Sigmoid colon (tissue), 7 donors: ENCODE measurements at places on chromosomes 3 and 15.

- H3K4me1 ChIP-seq, result no peaks in the 10 kb centered on the region
- no peak overlapping the region for H3K4me3 ChIP-seq
- DNase-seq, result no peak
- no peaks in the 10 kb centered on the region for H3K36me3 ChIP-seq
- H3K27ac ChIP-seq, result peak overlapping the region; percentile 23
Observed at GRCh38 chr15:70202756-70203155, 105.0 kb upstream of the TLE3 start.

GRCh38 chr3:131669600-131669999 lies 166.8 kb upstream of the MRPL3 start:
- no peak for DNase-seq
- H3K36me3 ChIP-seq, result no peaks in the 10 kb centered on the region
- no peak overlapping the region for H3K4me3 ChIP-seq
- no peak overlapping the region for H3K27ac ChIP-seq
- no peaks in the 10 kb centered on the region for H3K27me3 ChIP-seq
- H3K4me1 ChIP-seq, result no peaks in the 10 kb centered on the region

- no peak for DNase-seq
- H3K27me3 ChIP-seq, result no peaks in the 10 kb centered on the region
- no peak overlapping the region for H3K4me3 ChIP-seq
- H3K36me3 ChIP-seq, result no peaks in the 10 kb centered on the region
- peaks cover 24% of the 10 kb centered on the region for H3K4me1 ChIP-seq
- no peak overlapping the region for H3K27ac ChIP-seq
Observed at GRCh38 chr3:101068876-101069606, 75.8 kb upstream of the ABI3BP start.

GRCh38 chr3:63500196-63500595 lies 152.3 kb upstream of the SNTN start:
- no peaks in the 10 kb centered on the region for H3K4me1 ChIP-seq
- DNase-seq, result no peak
- H3K27ac ChIP-seq, result no peak overlapping the region
- H3K36me3 ChIP-seq, result no peaks in the 10 kb centered on the region
- no peak overlapping the region for H3K4me3 ChIP-seq

GRCh38 chr15:89367485-89368451 lies 33.1 kb upstream of the POLG start:
- H3K4me3 ChIP-seq, result no peak overlapping the region
- no peaks in the 10 kb centered on the region for H3K4me1 ChIP-seq
- no peak overlapping the region for H3K27ac ChIP-seq
- peaks cover 100% of the 10 kb centered on the region for H3K27me3 ChIP-seq
- no peaks in the 10 kb centered on the region for H3K36me3 ChIP-seq

GRCh38 chr3:53122933-53123305 lies 7.3 kb downstream of the RFT1 start:
- no peak overlapping the region for H3K27ac ChIP-seq
- no peaks in the 10 kb centered on the region for H3K4me1 ChIP-seq
- peaks cover 64% of the 10 kb centered on the region for H3K36me3 ChIP-seq
- DNase-seq, result no peak
- H3K27me3 ChIP-seq, result no peaks in the 10 kb centered on the region

GRCh38 chr15:34653992-34654391 lies 70.5 kb upstream of the GOLGA8B start:
- no peak overlapping the region for H3K4me3 ChIP-seq
- H3K4me1 ChIP-seq, result no peaks in the 10 kb centered on the region
- H3K27me3 ChIP-seq, result no peaks in the 10 kb centered on the region
- no peaks in the 10 kb centered on the region for H3K36me3 ChIP-seq

- H3K36me3 ChIP-seq, result no peaks in the 10 kb centered on the region
- peak overlapping the region; percentile 99 for H3K27ac ChIP-seq
- peak overlapping the region; percentile 96 for H3K4me3 ChIP-seq
- peak; percentile 100 for DNase-seq
Observed at GRCh38 chr3:120094776-120095225, 554 bp upstream of the GSK3B start.

- no peak overlapping the region for H3K4me3 ChIP-seq
- H3K27me3 ChIP-seq, result no peaks in the 10 kb centered on the region
- H3K4me1 ChIP-seq, result no peaks in the 10 kb centered on the region
Observed at GRCh38 chr15:87672309-87673288, 583.9 kb downstream of the NTRK3 start.

GRCh38 chr3:128987302-128988100 lies 6.4 kb downstream of the CFAP92 start:
- DNase-seq, result no peak
- H3K27me3 ChIP-seq, result no peaks in the 10 kb centered on the region
- no peaks in the 10 kb centered on the region for H3K4me1 ChIP-seq
- H3K36me3 ChIP-seq, result no peaks in the 10 kb centered on the region
- H3K27ac ChIP-seq, result no peak overlapping the region

DNA sequence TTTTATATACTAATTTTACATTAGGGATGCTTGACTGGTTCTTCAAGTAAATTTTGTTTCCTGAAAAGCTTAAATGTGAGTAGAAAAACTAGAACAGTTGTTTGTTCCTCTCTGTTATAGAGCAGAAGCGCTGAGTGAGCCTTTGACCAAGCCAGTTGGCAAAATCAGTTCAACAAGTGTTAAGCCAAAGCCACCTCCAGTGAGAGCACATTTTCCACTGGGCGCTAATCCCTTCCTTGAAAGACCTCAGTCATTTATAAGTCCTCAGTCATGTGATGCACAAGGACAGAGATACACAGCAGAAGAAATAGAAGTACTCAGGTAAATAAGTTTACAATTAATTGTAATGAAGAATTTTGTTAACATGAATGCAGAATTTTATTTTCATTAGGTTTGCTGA lies 14.6 kb downstream of the CAPN7 start:
- H3K36me3 ChIP-seq, result peaks cover 33% of the 10 kb centered on the region
- H3K27ac ChIP-seq, result no peak overlapping the region
- peaks cover 16% of the 10 kb centered on the region for H3K4me1 ChIP-seq
- no peak overlapping the region for H3K4me3 ChIP-seq
- no peak for DNase-seq

GRCh38 chr3:56042326-56042951 lies 425.8 kb downstream of the ERC2 start:
- H3K27ac ChIP-seq, result no peak overlapping the region
- no peak overlapping the region for H3K4me3 ChIP-seq
- DNase-seq, result no peak
- no peaks in the 10 kb centered on the region for H3K27me3 ChIP-seq
- H3K4me1 ChIP-seq, result no peaks in the 10 kb centered on the region
- H3K36me3 ChIP-seq, result no peaks in the 10 kb centered on the region

DNA sequence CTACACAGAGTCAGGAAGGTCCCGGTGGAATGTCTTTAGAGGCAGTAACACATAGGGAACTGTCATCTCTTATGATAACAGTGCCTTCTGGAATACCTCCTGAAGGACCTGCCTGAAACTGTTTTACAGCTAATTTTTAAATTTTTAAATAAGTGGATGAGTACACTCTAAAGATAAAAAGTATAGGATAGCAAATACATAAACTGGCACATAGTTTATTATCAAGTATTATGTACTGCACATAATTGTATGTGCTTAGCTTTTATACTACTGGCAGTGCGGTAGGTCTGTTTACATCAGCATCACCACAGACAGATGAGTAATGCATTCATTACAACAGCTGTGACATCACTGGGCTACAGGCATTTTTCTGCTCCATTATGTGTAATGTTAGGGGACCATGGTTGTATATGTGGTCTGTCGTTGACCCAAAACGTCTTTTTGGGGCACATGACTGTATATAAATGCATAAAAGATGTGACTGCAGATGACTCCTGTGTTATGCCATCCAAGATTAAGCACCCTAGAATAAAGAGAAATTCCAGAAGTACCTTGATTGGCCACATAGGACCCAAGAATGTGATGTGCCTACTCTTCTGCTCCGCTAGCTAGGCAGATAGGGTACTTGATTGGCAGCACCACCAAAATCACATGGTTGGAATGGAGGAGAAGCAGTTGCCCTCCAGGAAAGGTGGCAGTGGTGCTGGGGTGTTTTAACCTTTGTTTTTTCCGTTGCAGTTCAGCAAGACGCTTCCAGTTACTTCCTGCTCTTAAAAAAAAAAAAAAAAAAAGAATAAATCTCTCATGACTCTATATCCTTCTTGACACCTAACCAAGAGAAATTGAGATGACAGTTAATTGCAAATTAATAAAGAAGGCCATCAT lies 3.3 kb downstream of the VPS8 start:
- no peaks in the 10 kb centered on the region for H3K36me3 ChIP-seq
- no peak for DNase-seq
- no peaks in the 10 kb centered on the region for H3K27me3 ChIP-seq
- peaks cover 23% of the 10 kb centered on the region for H3K4me1 ChIP-seq
- no peak overlapping the region for H3K4me3 ChIP-seq

DNA sequence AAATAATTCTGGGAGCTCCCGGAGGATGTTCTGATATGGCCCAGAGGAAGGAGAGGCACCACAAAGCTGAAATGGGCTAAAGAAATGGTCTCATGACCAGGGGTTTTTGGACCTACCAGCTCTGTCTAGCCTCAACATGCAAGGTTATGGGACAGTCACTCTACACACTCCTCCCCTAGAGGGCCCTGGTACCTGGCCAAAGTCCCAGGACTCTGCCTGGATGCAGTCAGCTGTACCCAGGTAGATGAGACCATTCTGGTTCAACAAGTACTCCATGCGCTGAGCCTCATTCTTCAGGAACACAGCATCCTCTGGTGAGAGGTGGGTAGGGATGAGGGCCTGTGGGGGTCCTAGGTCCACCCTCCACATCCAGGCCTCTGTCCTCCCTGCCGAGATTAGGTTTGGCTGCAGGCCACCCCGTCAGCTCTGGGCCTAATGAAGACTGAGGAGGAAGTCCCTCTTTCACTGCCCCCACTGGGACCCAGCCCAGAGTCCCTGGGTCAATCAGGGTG lies 9.5 kb downstream of the EPB42 start:
- H3K36me3 ChIP-seq, result no peaks in the 10 kb centered on the region
- H3K4me1 ChIP-seq, result no peaks in the 10 kb centered on the region
- no peak overlapping the region for H3K27ac ChIP-seq

DNA sequence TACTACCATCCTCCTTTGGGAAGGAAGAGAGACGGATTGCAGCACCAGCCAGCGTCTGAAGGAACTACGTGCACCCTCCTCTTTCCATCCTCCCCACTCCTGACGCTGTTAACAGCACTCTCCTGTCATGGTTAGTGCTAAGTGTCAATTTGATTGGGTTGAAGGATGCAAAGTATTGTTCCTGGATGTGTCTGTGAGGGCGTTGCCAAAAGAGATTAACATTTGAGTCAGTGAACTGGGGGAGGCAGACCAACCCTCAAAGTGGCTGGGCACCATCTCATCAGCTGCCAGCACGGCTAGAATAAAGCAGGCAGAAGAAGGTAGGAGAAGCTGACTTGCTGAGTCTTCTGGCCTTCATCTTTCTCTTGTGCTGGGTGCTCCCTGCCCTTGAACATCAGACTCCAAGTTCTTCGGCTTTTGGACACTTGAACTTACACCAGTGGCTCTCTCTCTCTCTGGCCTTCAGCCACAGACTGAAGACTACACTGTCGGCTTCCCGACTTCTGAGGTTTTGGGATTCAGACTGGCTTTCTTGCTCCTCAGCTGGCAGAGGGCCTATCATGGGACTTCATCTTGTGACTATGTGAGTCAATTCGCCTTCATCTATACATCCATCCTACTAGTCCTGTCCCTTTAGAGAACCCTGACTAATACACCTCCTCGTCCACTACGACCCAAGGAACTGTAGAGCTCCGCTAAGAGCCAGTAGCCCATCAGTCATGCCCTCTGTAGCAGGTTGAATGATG lies 128.2 kb upstream of the HES1 start:
- no peaks in the 10 kb centered on the region for H3K36me3 ChIP-seq
- peaks cover 18% of the 10 kb centered on the region for H3K4me1 ChIP-seq
- no peak overlapping the region for H3K4me3 ChIP-seq
- DNase-seq, result no peak
- H3K27me3 ChIP-seq, result no peaks in the 10 kb centered on the region

- H3K27ac ChIP-seq, result no peak overlapping the region
- no peak overlapping the region for H3K4me3 ChIP-seq
- no peaks in the 10 kb centered on the region for H3K27me3 ChIP-seq
Observed at GRCh38 chr3:172622916-172623700, 87.8 kb downstream of the NCEH1 start.

DNA sequence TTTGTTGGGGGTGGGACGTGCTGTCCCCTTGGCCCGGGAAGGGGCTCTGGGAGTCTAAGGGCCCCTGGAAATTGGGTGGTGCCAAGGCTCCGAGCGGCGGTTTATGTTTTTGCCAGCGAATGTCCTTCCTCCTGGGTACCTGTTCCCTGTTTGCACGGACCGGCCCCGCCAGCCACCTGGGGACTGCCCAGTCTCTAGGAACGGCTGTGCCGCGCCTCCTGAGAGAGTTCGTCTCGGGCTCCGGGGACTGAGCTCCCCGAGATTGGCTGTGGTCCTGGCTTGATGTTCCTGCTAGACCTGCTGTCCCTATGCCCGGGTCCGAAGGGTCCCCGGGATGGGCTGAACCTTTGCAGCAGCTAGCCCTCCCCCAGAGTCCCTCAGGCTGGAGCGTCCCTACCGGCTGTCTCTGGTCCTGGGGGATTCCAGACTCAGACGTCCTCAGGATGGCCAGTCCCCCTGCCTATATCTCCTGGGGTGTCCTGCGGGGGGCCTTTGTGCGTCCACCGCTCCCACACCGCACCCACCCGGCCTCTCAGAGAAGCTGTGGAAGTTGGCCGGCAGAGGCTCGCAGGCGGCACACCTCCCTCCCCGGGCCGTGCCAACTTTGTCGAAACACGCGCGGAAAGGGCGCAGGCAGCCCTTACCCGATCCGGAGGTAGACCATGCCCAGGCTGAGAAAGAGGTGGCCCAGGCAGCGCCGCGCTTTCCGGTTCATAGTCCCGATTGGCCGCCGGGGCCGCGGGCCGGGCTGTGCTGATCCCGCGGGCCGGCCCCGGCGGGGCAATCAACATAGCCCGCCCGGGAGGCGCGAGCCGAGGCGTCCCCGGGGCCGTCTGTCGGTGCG lies 547 bp downstream of the WNT7A start:
- peaks cover 33% of the 10 kb centered on the region for H3K4me1 ChIP-seq
- H3K4me3 ChIP-seq, result peak overlapping the region; percentile 35
- H3K36me3 ChIP-seq, result no peaks in the 10 kb centered on the region
- no peak for DNase-seq
- H3K27me3 ChIP-seq, result peaks cover 29% of the 10 kb centered on the region

DNA sequence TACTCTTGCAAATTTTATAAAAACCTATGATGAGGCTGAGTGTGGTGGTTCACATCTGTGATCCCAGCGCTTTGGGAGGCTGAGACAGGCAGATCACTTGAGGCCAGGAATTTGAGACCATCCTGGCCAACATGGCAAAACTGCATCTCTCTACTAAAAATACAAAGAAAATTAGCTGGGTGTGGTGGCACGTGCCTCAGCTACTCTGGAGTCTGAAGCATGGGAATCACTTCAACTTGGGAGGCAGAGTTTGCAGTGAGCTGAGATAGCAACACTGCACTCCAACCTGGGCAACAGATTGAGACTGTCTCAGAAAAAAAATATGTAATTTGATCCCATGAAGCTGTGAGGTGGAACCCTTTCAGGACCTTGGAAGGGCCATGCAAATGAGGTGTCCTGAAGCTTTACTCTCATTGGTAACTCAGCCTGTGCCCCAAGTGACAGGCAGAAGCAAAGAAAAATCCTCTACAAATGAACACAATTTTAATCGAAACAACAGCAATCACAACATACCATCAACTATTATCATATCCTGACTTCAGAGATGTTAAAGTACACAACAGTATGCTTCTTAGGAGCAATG lies 84.6 kb upstream of the CDV3 start:
- H3K27ac ChIP-seq, result no peak overlapping the region
- H3K36me3 ChIP-seq, result no peaks in the 10 kb centered on the region
- no peak overlapping the region for H3K4me3 ChIP-seq
- no peak for DNase-seq
- no peaks in the 10 kb centered on the region for H3K4me1 ChIP-seq
- H3K27me3 ChIP-seq, result no peaks in the 10 kb centered on the region
